GM12864 (cell line): ENCODE measurements at places on chromosomes 11 and 22.

- DNase-seq: no peak
These were observed 7.2 kb downstream of the RPL27A start for GRCh38 chr11:8689726-8690255.

- no peak for DNase-seq
These were observed 6.0 kb upstream of the OR52E6 start for GRCh38 chr11:5847711-5848110.

- no peak for DNase-seq
These were observed 65.9 kb downstream of the PHF21A start for GRCh38 chr11:46055371-46055770.

DNA sequence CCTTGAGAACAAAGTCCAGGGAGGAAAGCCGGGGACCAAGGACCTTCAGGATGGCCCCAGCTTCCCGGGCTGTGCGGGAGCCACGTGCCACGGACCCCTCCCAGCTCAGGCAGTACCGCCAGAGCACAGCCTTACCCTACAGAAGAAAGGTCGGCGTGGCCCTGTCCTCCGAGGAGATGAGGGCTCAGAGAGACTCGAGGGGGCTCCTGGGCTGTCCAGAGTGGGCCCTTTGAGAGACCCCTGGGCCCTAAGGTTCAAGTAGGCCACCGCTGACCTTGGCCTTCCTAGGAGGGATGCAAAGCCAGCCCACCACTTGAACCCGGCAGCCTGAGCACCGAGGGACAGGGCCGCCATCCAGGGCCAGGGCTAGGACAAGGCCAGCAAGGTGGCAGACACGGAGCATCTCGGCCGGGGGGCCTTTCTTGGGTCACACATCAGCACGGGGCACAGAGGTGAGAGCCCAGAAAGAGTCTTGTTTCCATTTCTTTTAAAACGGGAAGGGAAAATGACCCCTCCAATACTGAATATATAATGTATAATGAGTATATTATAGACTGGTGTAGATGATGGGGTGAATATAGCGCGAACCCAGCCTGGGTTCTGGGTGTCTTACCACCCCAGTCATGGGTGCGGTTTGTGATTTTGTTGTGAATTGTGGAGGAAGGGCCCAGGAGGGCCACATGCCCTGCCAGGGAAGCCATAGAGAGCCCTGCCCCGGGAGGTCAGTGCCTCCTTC, 34.4 kb upstream of the PPARA start:
- DNase-seq: no peak

DNA sequence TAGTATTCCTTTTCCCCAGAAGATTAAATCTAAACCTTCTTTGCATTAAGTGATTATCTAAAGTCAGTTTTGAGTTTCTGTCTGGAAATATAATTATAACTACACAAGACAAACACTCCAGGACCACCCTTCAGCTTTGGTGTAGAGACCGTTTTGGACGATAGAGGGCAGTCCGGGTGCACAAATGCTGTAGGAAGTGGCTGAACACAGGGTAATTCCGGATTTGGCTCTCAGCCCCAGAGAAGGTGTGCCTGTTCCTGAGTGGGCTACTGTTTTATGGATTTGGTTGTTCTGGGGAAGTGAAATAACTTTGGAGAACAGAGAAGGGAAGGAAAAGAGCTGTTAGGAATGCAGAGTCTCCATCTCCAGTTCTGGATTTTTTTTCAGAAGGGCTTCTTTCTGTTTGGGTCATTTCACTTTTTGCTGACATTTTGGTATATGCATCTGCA, 14.8 kb downstream of the EXT2 start:
- DNase-seq: peak; percentile 25

DNA sequence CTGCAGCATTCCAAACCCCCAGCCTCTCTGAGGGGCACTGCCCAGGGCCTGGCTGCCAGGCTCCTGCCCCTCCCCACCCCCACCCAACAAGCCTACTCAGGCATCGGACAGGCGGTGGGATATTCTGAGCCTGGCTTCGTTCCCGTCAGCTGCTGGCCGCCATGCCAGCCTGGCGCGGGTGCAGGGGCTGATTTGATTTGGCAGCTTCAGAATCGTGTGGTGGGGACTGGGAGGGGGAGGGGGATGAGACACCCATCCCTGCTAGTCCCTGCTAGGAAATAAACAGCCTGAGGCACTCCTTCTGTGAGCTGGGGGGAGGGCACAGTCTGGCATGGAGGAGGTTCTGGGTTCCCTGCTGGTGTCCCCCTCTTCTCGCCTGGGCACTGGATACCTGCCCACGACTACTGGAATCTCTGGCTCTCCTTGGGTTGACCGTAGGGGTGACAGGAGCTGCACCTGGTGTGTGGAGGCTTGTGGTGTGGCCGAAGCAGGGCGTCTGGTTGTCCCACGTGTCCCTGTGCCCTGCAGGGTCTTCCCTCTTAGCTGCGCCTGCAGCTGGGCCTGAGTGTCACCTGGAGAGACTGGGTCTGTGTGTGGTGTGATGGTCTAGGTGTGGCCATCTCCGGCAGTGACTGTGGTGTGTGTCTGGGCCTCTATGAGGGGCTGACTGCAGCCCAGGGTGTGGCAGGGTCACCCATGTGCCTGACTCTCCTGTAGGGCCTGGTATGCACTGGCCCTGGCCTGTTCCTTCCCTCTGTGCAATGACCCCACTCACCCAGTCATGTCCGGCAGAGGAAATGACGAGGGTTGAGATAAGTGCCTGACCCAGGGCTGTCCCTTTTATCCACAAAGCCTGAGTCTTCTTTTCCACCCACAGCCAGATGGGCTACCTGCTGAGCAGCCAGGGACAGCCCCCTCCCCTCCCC, 42.2 kb downstream of the PDE2A start:
- no peak for DNase-seq

- DNase-seq: no peak
These were observed 190.6 kb downstream of the GUCY1A2 start for GRCh38 chr11:106827687-106828086.

- DNase-seq: no peak
These were observed 6.9 kb downstream of the VWA5A start for GRCh38 chr11:124122123-124122522.

GRCh38 chr11:74593463-74593862, 1.1 kb downstream of the POLD3 start:
- no peak for DNase-seq

GRCh38 chr11:80031014-80031600, 590.3 kb upstream of the TENM4 start:
- DNase-seq: no peak

GRCh38 chr22:22239311-22239939, 5.2 kb upstream of the VPREB1 start:
- no peak for DNase-seq

GRCh38 chr11:68891351-68891948, 12.2 kb downstream of the MRPL21 start:
- DNase-seq: no peak
